Right cardiac atrium (tissue), 5 donors: ENCODE measurements at places on chromosomes 1 and 21. TPM values are rescaled to one million over a fixed set of nuclear protein-coding genes. Genes with fewer than 3 reads are reported as not detected.

HRNR gene
- total RNA-seq = not detected

NES gene
- total RNA-seq = 189 TPM

SLAMF9 gene
- not detected for total RNA-seq

DNA sequence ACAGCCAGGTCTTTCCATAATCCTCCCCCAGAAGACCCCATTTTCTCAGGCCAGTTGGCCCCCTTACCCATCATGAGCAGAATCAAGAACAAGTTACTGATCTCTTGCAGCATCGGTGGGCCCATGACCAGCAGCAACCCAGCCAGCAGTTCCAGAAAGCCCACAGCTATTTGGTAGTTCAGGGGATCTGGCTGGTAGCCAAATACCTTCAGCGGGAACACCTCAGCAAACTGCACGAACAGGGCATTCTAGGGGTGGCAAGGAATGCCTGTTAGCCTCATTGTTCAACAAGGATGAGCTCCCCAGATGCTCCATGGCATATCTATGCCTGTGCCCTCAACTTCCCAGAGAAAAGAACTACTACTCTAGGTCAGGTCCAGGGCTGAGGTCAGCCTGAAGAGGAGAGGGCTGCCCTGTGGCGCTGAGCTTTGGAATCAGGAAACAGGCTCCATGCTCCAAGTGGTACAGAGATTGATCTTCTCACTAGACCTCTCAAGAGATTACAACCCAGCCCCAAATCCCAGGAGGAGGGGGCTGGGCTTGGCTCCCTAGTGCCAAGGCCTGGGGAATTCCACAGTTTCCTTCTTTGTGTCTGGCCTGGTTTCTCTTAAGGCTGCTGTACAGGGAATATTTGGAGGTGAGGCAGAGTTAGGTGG is 1.3 kb downstream of the TMEM35B start:
- no peak for DNase-seq

- peak; percentile 77 for DNase-seq
Measured at GRCh38 chr1:65254320-65255034, 54.9 kb upstream of the DNAJC6 start.
